ENCODE measurements at places on chromosomes 5 and 9.
A peak's percentile ranks its signal among the peaks of the same experiment; 100 is the strongest.

DNA sequence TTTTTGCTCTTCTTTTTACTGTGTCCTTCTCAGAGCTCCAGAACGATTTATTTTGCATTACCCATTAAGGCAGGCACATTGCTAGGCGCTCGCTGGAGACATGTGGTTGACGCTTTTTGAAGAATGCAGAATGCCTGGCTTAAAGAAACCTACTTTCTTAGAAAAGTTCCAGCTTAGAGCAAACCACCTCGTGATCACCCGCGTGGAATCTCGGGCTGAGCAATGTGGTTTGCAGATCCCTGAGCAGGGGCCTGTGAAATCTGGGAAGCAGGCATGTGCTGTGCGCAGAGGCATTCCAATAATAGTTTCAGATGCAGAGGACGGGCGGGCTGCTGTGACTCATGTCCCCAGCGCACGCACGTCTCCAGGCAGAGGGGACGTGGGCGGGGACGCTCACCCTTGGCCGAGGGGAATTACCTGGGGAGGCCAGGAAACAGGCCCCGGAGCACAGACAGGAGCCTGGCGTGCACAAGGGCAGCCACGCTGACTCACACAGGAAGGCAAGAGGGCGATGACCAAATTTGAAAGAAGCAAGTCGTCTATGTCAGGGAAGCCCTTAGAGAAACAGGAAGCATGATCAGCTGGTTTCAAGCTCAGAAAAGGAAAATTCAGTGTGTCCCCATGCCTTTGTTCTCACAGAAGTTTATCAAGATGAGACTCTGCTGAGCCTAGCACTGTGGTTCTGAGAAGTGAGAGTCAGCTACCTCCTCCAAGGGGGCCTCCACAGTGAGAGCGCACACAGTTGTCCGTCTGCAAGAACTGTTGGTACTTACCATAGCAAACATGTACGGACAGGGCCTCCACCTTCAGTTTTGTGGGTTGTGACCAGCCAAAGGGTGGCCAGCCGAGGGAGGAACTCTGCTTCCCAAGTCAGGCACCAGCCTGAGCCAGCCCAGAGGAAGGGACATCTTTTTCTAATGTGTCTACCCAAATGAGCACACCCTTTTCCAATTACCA lies 218.6 kb downstream of the PIK3R1 start:
- peak; percentile 76 for DNase-seq

- DNase-seq = no peak
These were observed 2.6 kb downstream of the CDK9 start for GRCh38 chr9:127788337-127789011.

DNA sequence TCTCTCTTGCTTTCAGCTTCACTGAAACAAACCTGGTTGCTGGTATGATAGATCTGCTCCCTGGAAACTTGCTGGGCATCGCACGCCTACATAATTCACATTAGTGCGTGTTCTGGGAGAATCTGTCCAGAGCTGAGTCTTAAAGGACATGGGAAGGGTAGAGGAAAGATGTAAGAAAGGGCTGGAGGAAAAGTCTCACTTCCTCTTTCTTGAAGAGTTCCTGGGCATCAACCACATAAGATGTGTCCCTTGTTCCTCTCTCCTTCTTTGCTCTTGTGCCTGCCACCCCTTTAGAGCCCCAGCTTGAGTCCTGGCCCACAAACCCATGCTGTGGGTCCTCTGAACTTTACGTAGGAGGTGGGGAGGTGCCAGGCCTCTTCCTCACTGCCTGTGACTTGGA lies 205.3 kb upstream of the PANK3 start:
- no peak for DNase-seq

GRCh38 chr5:145661737-145662485 lies 173.2 kb downstream of the PRELID2 start:
- DNase-seq = no peak

- DNase-seq = no peak
These were observed 34.9 kb downstream of the PTGES start for GRCh38 chr9:129717991-129718390.

- no peak for DNase-seq
These were observed 15.7 kb downstream of the RGS3 start for GRCh38 chr9:113479174-113479621.

- DNase-seq = no peak
These were observed 119.4 kb upstream of the MVB12B start for GRCh38 chr9:126207256-126207655.

Data from Peyer's patch (tissue), 4 donors.